ENCODE measurements at places on chromosomes 7 and 10. TPM values are rescaled to one million over a fixed set of nuclear protein-coding genes. Genes with fewer than 3 reads are reported as not detected.
A peak's percentile ranks its signal among the peaks of the same experiment; 100 is the strongest.

Gene OR2A7
- 12.1 TPM for total RNA-seq

Gene TRIM74
- total RNA-seq, result 1.1 TPM

Gene GPC2
- 0.77 TPM for total RNA-seq

Gene ITPRID1
- 0.59 TPM for total RNA-seq

DNA sequence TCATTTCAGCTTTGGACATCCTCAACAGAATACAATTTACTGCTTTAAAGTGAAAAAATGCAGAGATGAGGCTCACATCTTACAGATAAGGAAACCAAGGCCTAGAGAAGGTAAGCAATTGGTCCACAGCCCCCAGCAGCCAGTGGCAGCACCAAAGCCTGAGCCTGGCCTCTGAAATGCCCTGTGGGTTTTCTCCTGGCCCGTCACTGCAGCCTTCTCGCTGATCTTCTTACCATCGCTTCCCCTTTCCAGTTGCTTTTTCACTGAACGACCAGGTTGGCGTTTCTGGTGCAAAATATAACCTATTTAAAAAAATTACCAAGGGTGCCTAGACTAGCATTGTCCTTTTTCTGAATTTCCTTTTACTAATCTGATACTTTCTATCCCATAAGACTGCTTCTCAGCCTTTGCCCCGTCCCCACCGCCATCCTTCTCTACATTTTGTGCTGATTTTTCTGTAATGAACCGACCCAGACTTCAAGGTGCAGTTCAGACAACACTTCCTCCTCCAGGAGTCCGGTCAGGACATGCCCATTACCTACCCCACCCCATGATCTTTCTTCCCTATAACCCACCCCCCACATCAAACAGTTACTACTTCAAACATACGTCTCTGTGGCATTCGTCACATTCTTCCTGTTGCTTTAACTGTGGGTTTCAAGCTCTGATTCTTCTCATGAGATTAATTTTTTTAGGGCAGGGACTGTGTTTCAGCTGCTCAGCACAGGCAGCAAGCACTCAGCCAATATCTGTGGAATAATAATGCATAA lies 289.4 kb downstream of the DNAJB6 start:
- DNase-seq, result no peak
- H3K27ac ChIP-seq, result no peak overlapping the region

- no peaks in the 10 kb centered on the region for H3K36me3 ChIP-seq
- H3K27me3 ChIP-seq, result no peaks in the 10 kb centered on the region
- H3K4me1 ChIP-seq, result peaks cover 13% of the 10 kb centered on the region
- no peak overlapping the region for H3K4me3 ChIP-seq
These were observed 69.8 kb downstream of the CDK1 start for GRCh38 chr10:60848126-60848525.

- peaks cover 9% of the 10 kb centered on the region for H3K4me1 ChIP-seq
- no peaks in the 10 kb centered on the region for H3K27me3 ChIP-seq
- no peak for DNase-seq
- H3K36me3 ChIP-seq, result no peaks in the 10 kb centered on the region
- H3K27ac ChIP-seq, result no peak overlapping the region
These were observed 133.3 kb downstream of the MPP7 start for GRCh38 chr10:28169525-28169924.

DNA sequence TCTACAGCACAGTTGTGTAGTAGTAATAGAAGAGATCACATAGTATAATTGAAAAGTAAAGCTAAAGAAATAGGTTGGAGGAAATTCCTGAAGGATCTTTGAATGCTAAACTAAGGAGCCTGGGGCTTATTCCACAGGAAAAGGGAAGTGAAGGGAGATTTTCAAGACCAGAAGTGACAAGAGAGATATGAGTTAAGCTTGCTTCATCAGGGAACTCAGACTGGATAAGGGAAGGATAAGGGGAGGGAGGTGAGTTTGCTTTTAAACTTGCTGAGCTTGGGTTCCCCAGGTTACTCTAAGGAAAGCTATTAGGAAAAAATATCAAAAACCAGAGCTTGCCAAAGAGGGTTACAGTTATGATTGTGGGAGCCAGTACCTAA lies 182.4 kb downstream of the RAPGEF5 start:
- no peak overlapping the region for H3K27ac ChIP-seq
- no peak for DNase-seq
- no peaks in the 10 kb centered on the region for H3K4me1 ChIP-seq
- peaks cover 16% of the 10 kb centered on the region for H3K36me3 ChIP-seq

- no peak overlapping the region for H3K4me3 ChIP-seq
- H3K27me3 ChIP-seq, result no peaks in the 10 kb centered on the region
- no peak for DNase-seq
These were observed 113.2 kb downstream of the KMT2E start for GRCh38 chr7:105127179-105127578.

DNA sequence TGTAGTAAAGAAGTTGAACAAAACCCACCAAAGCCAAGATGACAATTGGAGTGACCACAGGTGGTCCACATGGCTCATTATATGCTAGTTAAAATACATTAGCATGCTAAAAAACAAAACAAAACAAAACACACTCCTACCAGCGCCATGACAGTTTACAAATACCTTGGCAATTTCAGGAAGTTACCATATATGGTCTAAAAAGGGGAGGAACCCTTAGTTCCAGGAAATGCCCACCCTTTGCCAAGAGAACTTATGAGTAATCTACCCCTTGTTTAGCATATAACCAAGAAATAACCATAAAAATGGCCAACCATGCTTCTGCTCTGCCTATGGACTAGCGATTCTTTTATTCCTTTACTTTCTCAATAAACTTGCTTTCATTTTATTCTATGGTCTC lies 979.1 kb upstream of the POT1 start:
- H3K27ac ChIP-seq, result no peak overlapping the region
- no peak overlapping the region for H3K4me3 ChIP-seq
- no peaks in the 10 kb centered on the region for H3K4me1 ChIP-seq
- H3K36me3 ChIP-seq, result no peaks in the 10 kb centered on the region
- no peaks in the 10 kb centered on the region for H3K27me3 ChIP-seq

- H3K4me3 ChIP-seq, result no peak overlapping the region
- H3K27ac ChIP-seq, result no peak overlapping the region
- DNase-seq, result no peak
- no peaks in the 10 kb centered on the region for H3K4me1 ChIP-seq
These were observed 154.1 kb downstream of the KIAA1217 start for GRCh38 chr10:24363070-24363469.

GRCh38 chr7:118311121-118311836 lies 86.8 kb downstream of the ANKRD7 start:
- no peaks in the 10 kb centered on the region for H3K4me1 ChIP-seq
- DNase-seq, result no peak
- no peak overlapping the region for H3K27ac ChIP-seq
- H3K27me3 ChIP-seq, result no peaks in the 10 kb centered on the region
- no peak overlapping the region for H3K4me3 ChIP-seq

- H3K36me3 ChIP-seq, result peaks cover 23% of the 10 kb centered on the region
- H3K4me1 ChIP-seq, result peaks cover 27% of the 10 kb centered on the region
- DNase-seq, result no peak
- H3K4me3 ChIP-seq, result no peak overlapping the region
- no peaks in the 10 kb centered on the region for H3K27me3 ChIP-seq
These were observed 1.3 kb downstream of the LRWD1 start for GRCh38 chr7:102466097-102466496.

DNA sequence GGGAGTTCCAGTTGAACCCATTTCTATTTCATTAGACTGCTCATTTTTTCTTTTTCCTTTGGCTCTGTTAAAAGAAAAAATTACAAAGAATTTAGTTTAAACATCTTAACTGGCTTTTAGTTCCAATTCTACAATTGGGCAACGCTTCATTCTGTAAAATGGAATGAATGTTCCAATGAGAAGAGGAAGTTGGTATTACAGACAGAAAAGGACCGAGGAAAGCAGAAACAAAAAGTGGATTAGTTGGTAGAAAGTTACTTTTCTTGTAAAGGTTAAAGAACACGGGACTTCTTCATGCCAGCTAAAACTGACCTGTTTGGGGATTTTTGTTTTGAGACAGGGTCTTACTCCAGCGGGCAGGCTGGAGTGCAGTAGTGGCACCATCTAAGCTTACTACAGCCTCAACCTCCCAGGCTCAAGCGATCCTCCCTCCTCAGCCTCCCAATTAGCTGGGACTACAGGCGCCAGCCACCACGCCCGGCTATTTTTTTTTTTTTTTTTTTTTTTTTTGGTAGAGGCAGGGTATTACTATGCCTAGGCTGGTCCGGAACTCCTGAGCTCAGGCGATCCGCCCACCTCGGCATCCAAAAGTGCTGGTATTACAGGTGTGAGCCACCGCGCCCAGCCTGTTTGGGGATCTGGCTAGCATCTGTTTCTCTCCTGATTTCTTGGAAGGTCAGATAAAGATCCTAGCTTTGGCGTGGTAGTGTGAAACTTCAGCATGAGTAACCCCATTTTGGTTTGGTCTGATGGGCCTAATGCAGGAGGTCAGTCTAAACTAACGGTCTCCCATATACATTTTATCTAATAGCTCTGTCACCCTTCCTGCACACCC lies 1.3 kb upstream of the VDAC2 start:
- H3K4me1 ChIP-seq, result peaks cover 26% of the 10 kb centered on the region
- no peaks in the 10 kb centered on the region for H3K27me3 ChIP-seq
- H3K27ac ChIP-seq, result peak overlapping the region; percentile 100
- DNase-seq, result no peak

- H3K27ac ChIP-seq, result no peak overlapping the region
- no peak for DNase-seq
- H3K4me3 ChIP-seq, result no peak overlapping the region
- no peaks in the 10 kb centered on the region for H3K4me1 ChIP-seq
- H3K36me3 ChIP-seq, result no peaks in the 10 kb centered on the region
These were observed 140.6 kb downstream of the ARHGAP22 start for GRCh38 chr10:48464121-48464870.

DNA sequence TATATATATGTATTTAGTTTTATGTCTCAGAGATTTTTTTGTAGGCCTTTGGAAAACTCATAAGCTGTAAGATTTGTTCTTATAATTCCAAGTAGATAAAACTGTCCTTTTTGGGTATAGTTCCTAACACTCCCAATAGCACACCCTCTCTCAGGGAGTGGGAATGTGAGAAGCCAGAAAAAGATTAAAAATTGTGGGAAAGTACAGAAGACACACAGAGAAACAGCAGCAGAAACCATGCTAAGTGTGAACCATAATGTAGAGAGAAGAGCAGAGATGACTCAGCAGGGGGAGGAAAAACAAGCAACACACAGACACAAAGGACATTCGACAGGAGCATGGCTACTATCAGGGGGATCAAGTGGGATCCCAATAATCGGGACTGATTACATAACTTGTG lies 401.6 kb downstream of the MAGI2 start:
- H3K4me1 ChIP-seq, result no peaks in the 10 kb centered on the region
- DNase-seq, result no peak
- H3K27ac ChIP-seq, result no peak overlapping the region
- no peaks in the 10 kb centered on the region for H3K27me3 ChIP-seq
- no peaks in the 10 kb centered on the region for H3K36me3 ChIP-seq

DNA sequence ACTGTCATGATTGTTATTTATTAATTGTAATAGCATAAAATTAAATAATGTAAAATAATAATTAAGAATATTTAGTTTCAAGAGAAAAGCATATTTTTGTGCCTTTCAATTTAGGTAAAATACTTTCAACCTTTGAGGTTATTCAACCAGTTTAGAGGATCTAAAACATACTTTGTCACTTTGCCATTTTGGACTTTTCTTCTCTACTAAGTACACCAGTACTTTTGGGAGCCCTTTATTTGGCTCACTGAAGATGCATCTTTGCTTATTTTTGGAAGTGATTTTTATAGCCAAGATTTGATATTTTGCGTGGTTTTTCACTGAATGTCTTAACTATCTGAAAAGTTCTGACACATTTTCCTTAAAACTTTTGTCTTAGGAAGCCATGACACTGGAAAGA lies 860.5 kb downstream of the SORCS1 start:
- no peaks in the 10 kb centered on the region for H3K27me3 ChIP-seq
- no peak for DNase-seq
- H3K4me3 ChIP-seq, result no peak overlapping the region
- H3K27ac ChIP-seq, result no peak overlapping the region

- H3K27ac ChIP-seq, result peak overlapping the region; percentile 69
- no peaks in the 10 kb centered on the region for H3K27me3 ChIP-seq
- no peaks in the 10 kb centered on the region for H3K36me3 ChIP-seq
- H3K4me1 ChIP-seq, result peaks cover 32% of the 10 kb centered on the region
- no peak overlapping the region for H3K4me3 ChIP-seq
These were observed 133.6 kb downstream of the CUBN start for GRCh38 chr10:16995867-16996529.

GRCh38 chr10:3835770-3836169 lies 50.8 kb upstream of the KLF6 start:
- H3K27ac ChIP-seq, result peak overlapping the region; percentile 24
- no peak overlapping the region for H3K4me3 ChIP-seq
- DNase-seq, result no peak
- peaks cover 37% of the 10 kb centered on the region for H3K4me1 ChIP-seq

GRCh38 chr7:144650439-144650838 lies 185.4 kb downstream of the TPK1 start:
- H3K36me3 ChIP-seq, result no peaks in the 10 kb centered on the region
- no peak overlapping the region for H3K4me3 ChIP-seq
- H3K27me3 ChIP-seq, result no peaks in the 10 kb centered on the region
- DNase-seq, result no peak

GRCh38 chr10:3104251-3104918 lies 37.0 kb downstream of the PFKP start:
- peaks cover 22% of the 10 kb centered on the region for H3K36me3 ChIP-seq
- H3K4me1 ChIP-seq, result no peaks in the 10 kb centered on the region
- H3K27ac ChIP-seq, result no peak overlapping the region
- no peak for DNase-seq
- H3K27me3 ChIP-seq, result no peaks in the 10 kb centered on the region

DNA sequence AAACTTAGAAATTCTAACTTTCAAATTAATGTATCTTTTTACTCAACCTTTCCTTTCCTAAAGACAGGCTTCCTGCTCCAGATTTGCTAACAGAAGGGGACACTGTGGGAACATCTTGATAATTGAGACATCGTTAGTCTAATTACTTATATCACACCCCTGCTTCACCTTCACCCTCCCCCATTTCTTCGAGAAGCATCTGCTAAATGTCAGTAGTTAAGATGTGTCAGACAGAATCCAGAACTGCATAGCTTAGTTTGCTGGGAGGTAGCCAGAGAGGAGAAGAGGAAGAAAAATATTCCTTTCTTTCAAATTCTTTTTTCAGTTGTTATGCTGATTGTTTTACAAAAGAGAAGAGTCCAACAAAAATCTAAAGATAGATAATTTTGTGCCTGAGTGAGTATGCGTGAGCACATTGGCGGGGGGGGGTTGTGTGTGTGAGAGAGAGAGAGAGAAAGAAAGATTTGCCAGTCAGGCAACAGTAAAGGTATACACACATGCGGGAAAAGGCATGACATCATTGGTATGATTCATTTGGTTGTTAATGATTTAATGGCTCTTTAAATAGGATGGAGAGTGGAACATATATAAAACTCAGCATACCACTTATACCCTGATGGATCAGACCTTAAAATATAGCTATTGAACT lies 192.4 kb downstream of the PTN start:
- no peak overlapping the region for H3K27ac ChIP-seq
- H3K4me1 ChIP-seq, result no peaks in the 10 kb centered on the region

Data from lower lobe of right lung (tissue), 2 donors.